ENCODE measurements at places on chromosomes 2 and 18.

DNA sequence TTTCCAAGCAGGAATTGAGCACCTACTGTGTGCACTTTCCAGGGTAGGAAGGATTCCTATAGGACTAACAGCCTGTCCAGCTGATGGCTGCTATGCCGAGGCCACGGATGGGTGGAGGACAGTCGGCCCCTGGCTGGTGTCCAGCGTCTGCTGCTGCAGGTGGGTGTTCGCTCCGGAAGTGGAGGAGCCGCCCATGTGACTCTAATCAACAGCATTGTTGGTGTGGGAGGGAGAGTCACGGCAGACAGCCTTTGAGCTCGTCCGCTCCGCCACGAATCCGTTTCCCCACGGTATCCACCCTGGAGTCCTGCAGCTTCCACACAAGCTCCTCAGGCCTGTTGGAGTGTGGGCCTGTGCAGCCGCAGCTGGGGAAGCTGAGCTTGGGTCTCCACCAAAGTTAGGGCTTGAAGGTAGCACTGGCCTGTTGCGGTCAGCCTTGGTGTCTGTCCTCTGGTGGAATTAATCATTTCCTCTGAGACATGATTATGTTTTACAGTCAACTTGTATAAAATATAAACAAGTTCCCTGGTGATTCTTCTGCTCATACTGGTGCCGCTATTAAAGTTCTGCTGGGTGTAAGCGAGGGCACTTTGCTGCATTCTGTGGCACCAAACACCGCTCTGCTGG, 185.9 kb upstream of the TPO start:
- DNase-seq = no peak

DNA sequence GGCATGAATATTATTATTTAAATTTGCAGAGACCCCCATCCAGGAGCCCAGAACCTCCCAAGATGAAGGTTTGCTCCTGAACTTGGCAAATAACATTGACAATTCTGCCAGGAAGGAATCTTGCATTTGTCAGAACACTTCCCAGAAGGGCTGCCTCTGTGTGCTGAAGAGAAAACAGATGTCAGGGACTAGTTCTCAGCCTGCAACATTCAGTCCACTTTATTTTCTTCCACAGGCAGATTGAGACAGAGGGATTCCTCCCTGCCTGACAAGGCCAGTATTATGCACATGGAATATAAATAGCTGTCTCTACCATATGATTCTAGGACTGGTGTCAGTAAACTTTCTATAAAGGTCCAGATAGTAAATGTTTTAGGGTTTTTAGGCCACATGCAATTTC, 171.5 kb upstream of the SIX2 start:
- no peak for DNase-seq

- no peak for DNase-seq
Observed at GRCh38 chr2:129884221-129884786, 95.2 kb upstream of the RAB6C start.

DNA sequence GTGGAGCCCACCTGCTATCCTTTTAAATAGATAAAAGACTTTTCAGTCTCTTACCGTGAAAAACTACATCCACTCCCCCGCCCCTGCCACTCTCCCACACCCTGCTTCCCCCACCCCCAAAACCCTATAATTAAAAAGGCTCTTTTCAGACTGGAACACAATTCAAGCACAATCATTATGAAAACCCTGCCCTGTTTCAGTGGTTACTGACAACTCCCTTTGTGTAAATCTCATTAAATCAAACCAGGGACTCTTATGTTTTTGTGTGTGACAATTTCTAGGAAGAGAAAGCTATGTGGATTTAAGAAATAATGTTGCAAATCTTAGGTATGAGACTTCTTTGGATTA, 21.0 kb upstream of the ZNF532 start:
- DNase-seq = no peak

- DNase-seq = no peak
Observed at GRCh38 chr18:2338601-2339000, 232.7 kb downstream of the METTL4 start.

GRCh38 chr2:70041663-70042062, 45.6 kb upstream of the PCBP1 start:
- no peak for DNase-seq

DNA sequence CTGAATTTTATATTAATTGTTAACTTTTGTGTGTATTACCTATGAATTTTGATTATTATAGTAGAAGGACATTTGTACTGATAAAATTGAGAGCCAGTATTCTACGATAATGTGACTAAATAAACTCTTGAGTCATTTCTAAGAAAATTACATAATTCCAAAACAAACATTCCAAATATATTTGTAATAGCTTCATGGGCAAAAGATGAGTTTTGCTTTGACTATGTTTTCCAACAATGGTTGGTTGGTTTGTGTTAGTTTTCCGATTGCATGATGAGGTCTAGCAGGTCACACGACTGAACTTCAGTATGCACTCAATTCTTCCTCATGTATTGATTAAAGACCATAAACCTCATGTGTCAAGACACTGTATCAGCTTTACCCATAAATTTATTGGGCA, 71.7 kb upstream of the WDR75 start:
- no peak for DNase-seq
